Bronchial smooth muscle cell (primary cell): ENCODE measurements at places on chromosomes 11 and 22. TPM values are rescaled to one million over a fixed set of nuclear protein-coding genes. Genes with fewer than 3 reads are reported as not detected.

CD248 gene
- 168 and 193 TPM in 2 replicates for total RNA-seq

SLC25A18 gene
- not detected in 2 replicates for total RNA-seq

IRAG1 gene
- total RNA-seq = 5.7 and 6.8 TPM in 2 replicates

TEX54 gene
- not detected in 2 replicates for total RNA-seq

SAA4 gene
- not detected in 2 replicates for total RNA-seq

PARVG gene
- total RNA-seq = 0.09 TPM in 1 of 2 replicates, not detected in the other

MRGPRX3 gene
- not detected in 2 replicates for total RNA-seq
